ENCODE measurements at places on chromosomes 4 and X.

GRCh38 chr4:87108142-87108546 lies 112.3 kb downstream of the KLHL8 start:
- no peaks in the 10 kb centered on the region for H3K27me3 ChIP-seq
- H3K4me3 ChIP-seq = no peak overlapping the region
- DNase-seq = no peak
- peaks cover 40% of the 10 kb centered on the region for H3K36me3 ChIP-seq
- H3K27ac ChIP-seq = no peak overlapping the region

DNA sequence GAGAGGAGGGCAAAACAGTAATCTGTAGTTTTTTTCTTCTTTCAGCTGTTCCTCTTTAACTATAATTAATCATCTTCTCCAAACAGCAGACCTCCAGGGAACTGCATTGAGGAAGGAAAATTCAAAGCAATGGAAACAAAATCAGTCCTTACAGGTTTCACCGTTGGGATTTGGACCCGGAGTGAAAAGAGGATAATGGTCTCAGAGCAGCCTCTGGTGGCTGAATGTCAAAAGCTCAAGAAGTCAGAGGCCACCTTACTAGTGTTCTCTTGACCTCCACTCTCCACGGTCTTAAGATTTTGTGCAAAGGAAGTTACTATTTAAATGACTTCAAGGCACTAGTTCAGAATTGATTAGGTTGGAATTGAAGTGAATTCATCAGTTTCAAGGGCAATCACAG lies 16.0 kb upstream of the MID1 start:
- H3K27me3 ChIP-seq = no peaks in the 10 kb centered on the region
- no peak overlapping the region for H3K4me3 ChIP-seq
- H3K4me1 ChIP-seq = no peaks in the 10 kb centered on the region
- no peaks in the 10 kb centered on the region for H3K36me3 ChIP-seq
- no peak for DNase-seq

DNA sequence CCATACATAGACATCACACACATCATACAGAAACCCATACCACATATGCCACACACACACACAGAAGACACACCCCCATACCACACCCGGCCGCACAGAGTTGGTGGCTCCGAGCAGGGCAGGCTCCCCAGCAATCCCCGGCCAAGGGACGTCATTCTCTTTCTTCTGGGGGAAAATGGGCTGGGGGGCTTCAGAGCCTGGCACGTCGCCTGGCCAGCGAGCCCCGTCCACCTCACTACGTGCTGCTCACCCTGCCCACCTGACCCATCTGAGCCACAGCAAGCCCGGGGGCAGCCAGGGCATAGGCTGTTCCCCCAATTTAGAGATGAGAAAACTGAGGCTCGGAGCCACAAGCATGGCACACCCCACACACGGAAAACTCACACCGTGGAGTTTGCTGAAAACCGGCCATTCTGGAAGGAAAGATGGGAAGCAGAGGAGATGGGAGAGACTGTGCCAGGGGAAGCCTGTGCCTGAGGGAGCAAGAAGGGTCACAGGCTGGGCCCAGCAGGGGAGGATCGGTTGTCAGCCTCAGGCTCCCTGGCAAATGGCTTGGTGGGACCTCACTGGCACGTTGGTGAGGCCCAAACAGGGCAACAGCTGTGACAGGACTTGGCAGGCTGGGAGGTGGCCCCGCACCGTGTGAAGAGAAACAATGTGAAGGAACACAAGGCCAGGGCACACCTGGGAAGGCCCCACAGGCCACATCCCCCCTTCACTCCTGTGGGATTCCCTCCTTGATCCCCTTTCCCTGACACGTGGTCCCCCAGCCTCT lies 73.2 kb downstream of the JAKMIP1 start:
- H3K27ac ChIP-seq = no peak overlapping the region
- no peaks in the 10 kb centered on the region for H3K27me3 ChIP-seq
- no peak for DNase-seq
- no peaks in the 10 kb centered on the region for H3K36me3 ChIP-seq

- no peaks in the 10 kb centered on the region for H3K4me1 ChIP-seq
Measured at GRCh38 chr4:110826656-110827055, 203.8 kb upstream of the PITX2 start.

GRCh38 chrX:122094611-122095010 lies 1047.2 kb downstream of the GLUD2 start:
- no peaks in the 10 kb centered on the region for H3K4me1 ChIP-seq
- no peak for DNase-seq
- no peak overlapping the region for H3K27ac ChIP-seq
- H3K27me3 ChIP-seq = no peaks in the 10 kb centered on the region
- H3K4me3 ChIP-seq = no peak overlapping the region

Measured in natural killer cell (primary cell).